Suppressor macrophage (primary cell): ENCODE measurements at places on chromosomes 11 and 22.

GRCh38 chr22:42868751-42869251 lies 11.7 kb upstream of the ARFGAP3 start:
- no peak for DNase-seq

GRCh38 chr22:25167082-25167481 lies 32.6 kb upstream of the CRYBB3 start:
- no peak for DNase-seq

DNA sequence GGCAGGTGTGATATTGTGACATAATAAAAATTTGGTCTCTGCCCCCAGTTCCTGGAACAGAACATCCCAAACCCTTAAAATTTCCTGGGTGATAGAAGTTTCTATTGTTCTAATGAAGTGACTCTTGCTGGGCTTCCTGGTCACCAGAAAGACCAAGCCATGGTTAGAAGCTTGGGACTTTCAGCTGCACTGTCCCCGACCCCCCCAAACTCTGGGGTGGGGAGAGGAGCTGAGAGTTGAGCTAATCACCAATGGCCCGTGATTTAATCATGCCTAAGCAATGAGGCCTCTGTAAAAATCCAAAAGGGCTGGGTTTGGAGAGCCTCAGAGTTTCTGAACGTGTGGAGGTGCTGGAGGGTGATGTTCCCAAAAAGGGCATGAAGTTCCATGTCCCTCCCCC lies 54.8 kb upstream of the FTH1 start:
- no peak for DNase-seq

DNA sequence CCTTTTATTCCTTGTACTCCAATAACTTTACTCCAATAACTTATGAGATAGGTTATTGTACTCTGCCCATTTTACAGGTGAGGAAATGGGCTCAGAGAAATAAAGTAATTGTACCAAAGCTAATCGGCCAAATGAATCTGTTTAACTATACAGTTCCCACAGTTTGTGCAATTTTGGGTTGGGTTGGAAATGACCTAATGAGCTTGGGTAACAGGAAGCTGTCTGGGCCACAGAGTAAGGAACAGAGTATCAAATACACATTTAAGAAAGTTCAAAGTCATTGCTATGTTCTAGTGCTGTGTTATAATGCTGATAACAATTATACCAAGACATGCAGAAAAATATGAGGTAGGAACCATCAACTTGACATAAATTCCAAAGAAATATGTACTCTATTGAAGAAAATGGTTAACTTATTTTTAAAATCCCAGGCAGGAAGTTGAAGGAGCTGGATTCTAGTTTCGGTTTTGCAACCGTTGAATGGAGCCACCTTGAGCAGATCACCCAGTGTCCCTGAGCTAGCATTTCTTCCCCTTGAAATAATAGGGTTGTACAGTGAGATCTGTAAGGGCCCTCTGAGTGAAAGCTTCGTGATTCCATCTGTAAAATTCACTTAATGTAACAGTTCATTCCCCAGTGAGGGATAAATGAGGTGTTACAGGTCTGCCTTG lies 360.9 kb upstream of the NARS2 start:
- DNase-seq: peak; percentile 72

DNA sequence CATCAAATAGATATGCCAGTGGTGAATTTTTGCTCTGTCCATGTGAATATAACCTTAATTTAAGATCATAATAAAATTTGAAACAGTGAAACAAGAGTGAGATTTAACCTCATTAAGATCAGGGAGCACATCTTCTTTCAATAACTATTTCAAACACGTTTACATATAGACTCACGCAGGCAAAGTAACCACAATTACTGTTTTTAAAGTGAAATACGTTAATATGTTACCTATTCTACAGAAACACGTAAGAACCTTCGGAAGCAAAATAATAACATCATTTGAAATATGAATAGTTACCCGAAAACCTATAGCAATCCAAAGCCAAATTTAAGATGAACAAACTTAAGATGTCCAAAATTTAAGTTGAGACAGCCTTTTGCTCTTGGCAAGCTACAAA lies 136.2 kb upstream of the ZC3H12C start:
- DNase-seq: no peak
